Activated naive CD8-positive, alpha-beta T cell treated with anti-CD3 and anti-CD28 coated beads for 36 hours (primary cell): ENCODE measurements at places on chromosomes 1 and 21. TPM values are rescaled to one million over a fixed set of nuclear protein-coding genes. Genes with fewer than 3 reads are reported as not detected.
A peak's percentile ranks its signal among the peaks of the same experiment; 100 is the strongest.

Gene KLHDC8A
- total RNA-seq, result not detected

DNA sequence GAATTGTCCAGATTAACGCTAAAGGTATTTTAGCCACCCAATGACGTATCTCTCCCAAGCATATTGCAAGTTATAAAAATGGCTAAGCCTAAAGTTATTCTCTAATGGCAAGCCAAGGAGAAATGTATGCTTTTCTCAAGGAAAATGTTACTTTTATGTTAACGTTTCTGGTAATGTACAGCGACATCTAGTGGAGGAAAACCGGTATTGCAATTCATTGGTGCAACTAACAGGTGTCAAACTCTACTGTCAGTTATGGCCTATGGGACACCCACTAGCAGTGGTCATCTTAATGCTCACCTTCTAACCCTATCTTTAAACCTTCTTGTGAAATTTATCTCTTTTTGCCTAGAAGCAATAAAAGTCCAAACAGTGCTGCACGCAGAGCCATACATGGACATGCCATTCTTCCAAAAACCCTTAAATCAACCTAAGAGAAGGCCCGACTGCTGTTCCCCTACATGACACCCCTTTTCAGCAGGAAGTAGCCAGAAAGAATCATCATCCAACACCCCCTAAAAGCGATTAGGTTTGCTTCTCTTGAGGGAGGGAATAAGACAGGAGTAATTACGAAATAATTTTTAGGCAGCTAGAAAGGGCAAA, 68.7 kb upstream of the LRIF1 start:
- DNase-seq, result no peak

Gene IL10
- not detected for total RNA-seq

DNA sequence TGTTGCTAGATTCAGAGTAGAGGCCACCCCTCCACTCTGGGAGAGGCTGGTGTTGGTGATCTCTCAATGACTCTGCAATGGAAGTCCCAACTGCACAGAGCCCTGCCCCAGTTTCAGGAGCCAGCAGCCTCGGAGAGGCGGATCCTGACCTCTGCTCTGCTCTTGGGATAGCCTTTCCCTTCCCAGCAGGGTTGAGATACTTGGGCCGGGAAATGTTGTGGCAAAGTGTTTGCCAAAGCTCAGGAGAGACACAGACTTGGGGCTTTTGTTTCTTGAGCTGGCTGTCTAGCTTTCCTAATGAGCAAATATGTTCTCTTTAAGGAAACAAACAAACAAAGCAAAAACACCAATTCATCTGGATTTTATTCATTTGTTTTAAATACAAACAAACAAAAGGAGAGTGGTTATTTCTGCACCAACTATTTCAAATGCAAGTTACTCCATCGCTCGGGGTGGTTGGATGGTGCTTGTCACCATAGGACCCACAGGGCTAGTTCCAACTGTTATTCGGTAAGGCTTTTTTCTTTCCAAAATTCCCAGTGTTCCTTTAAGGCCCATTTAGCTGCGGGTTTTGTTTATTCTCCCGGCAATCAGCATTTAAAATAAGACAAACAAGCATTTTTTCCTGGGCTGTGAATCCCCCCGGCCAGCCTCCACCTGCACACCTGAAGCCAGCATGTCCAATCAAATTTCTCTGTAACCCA, 193.9 kb upstream of the LMO4 start:
- no peak for DNase-seq

DNA sequence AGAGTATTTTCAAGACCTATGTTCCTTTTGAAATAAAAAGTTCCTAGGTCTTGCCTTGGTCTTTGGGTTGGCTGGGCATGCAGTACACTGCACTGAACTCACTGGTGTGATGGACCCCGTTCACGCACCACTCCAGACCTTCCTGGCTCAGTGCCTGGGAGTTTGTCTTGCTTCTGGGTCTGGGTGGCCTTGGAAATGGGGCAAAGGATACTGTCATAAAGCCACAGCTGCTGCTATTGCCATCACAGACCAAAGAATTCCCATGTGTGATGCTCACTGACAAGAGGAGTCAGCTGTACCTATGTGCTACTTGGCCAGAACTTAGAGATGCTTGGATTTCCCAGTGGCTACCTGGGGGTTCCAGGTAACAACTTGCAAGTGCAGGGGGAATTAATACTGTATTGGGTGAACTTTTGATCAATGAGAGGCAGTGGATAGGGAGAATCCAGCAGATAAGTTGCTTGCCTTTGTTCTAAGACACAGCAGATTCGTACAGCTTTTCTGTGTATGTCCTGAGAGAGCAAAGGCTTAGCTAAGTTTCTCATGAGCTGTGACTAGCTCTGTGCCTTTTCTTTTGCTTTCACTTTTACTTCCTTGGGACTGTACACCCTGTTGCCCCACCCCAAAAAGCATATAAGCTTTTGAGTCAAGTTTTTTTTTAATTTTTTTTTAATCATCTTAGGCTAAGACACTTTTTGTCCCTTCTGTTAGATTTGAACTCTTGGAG, 115.3 kb downstream of the RUNX1 start:
- no peak for DNase-seq

Gene BRINP3
- total RNA-seq, result not detected

Gene EPHB2
- not detected for total RNA-seq

DNA sequence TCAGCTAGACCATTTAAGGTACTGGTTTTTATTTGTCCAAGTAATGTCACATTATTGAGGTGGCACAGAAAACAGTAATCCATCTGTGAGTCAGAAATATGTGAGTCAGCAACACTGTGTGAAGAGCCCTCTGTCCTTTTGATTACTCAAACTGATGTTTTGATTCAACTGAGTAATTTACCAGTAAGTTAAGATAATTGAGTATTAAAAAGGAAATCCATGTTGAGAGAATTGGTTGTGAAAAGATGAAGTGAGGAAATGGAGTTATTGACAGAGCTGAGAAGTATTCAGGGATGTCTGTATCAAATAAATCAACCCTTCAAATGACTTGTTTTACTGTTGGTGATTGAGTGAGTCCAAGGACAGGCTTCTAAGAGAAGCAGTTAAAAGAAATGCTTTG, 302.7 kb upstream of the SGIP1 start:
- DNase-seq, result no peak

Gene TBX19
- total RNA-seq, result 0.40 TPM

GRCh38 chr1:53371121-53371666, 43.3 kb upstream of the LRP8 start:
- DNase-seq, result no peak

DNA sequence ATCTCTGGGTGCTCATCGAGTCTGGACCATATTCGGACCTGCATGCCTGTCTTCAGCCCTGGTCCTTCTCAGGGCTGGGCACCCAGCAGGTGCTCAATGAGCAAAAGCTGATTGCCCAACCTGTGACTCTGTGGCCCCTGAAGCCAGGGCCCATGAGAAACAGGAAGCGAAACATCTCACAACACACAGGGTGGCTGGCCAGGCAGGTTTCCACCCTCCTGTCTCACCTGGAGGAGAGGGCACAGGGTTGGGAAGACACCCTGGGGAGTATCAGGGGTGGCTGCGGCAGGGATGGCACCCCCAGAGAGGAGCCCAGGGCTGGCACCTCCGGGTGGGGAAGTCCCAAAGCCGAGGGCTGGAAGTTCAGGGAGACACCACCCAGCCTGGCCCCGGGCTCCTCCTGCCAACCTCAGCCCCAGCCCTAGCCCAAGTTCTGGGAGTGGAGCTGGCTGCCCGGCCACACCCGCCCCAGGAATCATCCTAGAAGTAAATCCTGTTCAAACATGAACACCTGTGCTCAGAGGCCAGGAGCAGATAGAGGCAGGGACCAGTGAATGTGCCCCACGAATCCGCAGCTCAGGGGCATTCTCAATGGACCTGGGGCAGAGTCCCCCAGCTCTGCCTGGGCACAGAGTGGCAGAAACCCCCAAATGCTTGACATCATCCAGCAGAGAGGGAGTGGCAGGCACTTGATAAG, 54.6 kb downstream of the RAP1GAP start:
- no peak for DNase-seq

DNA sequence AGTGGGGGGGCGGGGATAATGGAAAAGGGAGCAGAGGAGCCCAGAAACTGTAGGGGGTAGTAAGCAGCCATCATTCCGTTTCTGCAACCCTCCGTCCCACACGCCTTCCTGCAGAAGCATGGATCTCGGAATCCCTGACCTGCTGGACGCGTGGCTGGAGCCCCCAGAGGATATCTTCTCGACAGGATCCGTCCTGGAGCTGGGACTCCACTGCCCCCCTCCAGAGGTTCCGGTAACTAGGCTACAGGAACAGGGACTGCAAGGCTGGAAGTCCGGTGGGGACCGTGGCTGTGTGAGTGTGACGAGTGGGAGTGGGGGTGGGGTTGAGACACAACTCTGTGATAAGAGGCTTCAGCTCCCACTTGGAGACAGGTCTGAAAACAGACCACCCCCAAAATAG, 706 bp downstream of the CREB3L4 start:
- DNase-seq, result no peak

Gene OLFML3
- 0.20 TPM for total RNA-seq

Gene GADD45A
- total RNA-seq, result 20.7 TPM

- DNase-seq, result no peak
Observed at GRCh38 chr1:208475951-208476845, 232.0 kb upstream of the PLXNA2 start.

Gene SSR2
- 155 TPM for total RNA-seq

- DNase-seq, result no peak
Observed at GRCh38 chr1:240649733-240650721, 38.1 kb upstream of the GREM2 start.

- peak; percentile 70 for DNase-seq
Observed at GRCh38 chr1:20359451-20360330, 69.0 kb downstream of the VWA5B1 start.
